A549 treated with Hydrocortisone at 1 μM for 4 hours (cell line): ENCODE measurements at places on chromosomes 3 and 15. TPM values are rescaled to one million over a fixed set of nuclear protein-coding genes. Genes with fewer than 3 reads are reported as not detected.

MAP6D1 gene
- 5.6 to 7.2 TPM (median 6.6 TPM) in 5 replicates for total RNA-seq

PEAK1 gene
- 5.0 to 11.5 TPM (median 7.5 TPM) in 5 replicates for total RNA-seq

GP5 gene
- not detected in 5 replicates for total RNA-seq

ROPN1 gene
- total RNA-seq, result not detected in 5 replicates

C3orf20 gene
- 0.08 TPM in 1 of 5 replicates, not detected in the others for total RNA-seq

ADGRG7 gene
- total RNA-seq, result not detected in 5 replicates

CELF6 gene
- total RNA-seq, result 0.10 to 0.20 TPM (median 0.13 TPM) in 5 replicates

TUSC7 gene
- not detected in 5 replicates for total RNA-seq

GOLGA8G gene
- total RNA-seq, result not detected in 5 replicates

FBXL22 gene
- total RNA-seq, result 0.15 to 0.76 TPM (median 0.25 TPM) in 5 replicates

GUCA1C gene
- total RNA-seq, result not detected in 5 replicates

MRAS gene
- 8.3 to 10.1 TPM (median 8.8 TPM) in 5 replicates for total RNA-seq

PBRM1 gene
- total RNA-seq, result 9.5 to 17.9 TPM (median 15.1 TPM) in 5 replicates

CHRM5 gene
- total RNA-seq, result 0.02 to 0.05 TPM (median 0.03 TPM) in 3 of 5 replicates, not detected in the others

ZDHHC19 gene
- 0.17 to 0.35 TPM (median 0.31 TPM) in 3 of 5 replicates, not detected in the others for total RNA-seq

PPP4R2 gene
- total RNA-seq, result 35.2 to 44.2 TPM (median 42.4 TPM) in 5 replicates

CD200 gene
- not detected in 5 replicates for total RNA-seq

GRK7 gene
- total RNA-seq, result 0.03 TPM in 1 of 5 replicates, not detected in the others

CA12 gene
- total RNA-seq, result 166 to 192 TPM (median 183 TPM) in 5 replicates
